ENCODE measurements at places on chromosomes 3 and 15.

- DNase-seq = no peak
Observed at GRCh38 chr3:52742418-52743041, 28.2 kb downstream of the NEK4 start.

DNA sequence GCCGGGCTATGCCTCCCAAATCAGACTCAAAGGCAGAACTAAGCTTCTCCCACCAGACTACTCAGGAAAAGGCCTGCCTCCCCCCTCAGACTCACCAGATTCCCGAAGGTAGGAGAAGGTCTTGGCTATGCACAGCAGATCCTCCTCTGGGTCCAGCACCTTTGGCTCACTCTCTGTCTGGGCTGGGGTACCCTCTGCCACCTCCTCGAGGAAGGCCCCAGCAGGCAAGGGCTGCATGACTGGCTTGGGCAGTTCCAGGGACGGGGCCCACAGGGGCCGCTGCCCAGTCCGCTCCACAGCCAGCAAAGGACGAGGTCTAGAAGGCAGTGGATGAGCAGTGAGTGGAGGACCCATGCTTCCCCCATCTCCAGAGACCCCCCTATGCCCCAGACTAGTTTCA lies 3.3 kb downstream of the CISH start:
- no peak for DNase-seq

GRCh38 chr15:65071381-65071811 lies 3.6 kb upstream of the RASL12 start:
- no peak for DNase-seq

GRCh38 chr3:141877911-141878310 lies 1.5 kb downstream of the ATP1B3 start:
- no peak for DNase-seq

- no peak for DNase-seq
Observed at GRCh38 chr3:4894891-4895530, 84.2 kb upstream of the BHLHE40 start.

DNA sequence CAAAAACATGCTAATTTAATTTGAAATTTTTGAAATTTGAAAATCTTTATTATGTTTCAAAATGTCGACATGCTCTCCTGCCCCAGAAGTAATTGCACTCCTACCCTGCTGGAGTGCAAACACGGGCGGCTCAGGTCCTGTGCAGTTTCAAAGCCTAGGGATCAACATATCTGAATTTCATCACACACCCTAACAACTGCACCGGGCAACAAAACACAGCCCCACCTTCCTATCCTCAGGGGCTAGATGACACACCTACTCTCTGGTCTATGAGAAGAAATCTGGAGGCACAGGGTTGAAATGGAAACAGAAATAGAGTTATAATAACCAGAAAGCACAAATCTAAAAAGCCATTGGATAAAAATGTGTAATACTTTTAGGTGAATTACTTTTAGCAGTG lies 61.4 kb downstream of the BFSP2 start:
- no peak for DNase-seq

DNA sequence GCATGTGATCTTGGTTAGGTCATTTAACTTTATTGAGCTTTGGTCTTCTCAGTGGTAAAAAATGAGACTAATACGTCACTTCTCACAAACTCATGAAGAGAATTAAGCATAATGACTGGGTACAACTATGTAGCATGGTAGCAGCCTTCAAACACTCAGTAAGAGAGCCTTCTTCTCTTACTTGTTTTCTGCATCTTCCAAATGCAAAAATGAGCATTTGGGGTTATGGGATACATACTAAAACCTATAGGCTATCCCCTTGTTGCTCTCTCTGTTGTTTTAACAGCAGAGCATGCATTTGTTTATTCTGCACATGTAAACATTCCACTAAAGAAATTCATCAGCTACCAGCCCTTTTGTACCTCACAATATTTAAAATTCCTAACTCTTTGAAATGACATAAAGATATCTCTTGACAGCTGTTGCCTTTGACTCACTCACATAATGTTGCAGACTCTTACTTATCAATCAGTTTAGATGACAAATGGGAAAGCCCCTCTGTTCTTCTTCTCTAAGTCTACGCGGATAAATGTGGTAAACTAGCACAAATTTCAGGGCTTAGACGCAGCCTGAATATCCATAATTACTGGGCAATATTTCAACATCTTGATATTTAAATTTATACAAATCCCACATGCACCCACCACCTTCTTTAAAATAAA lies 327.3 kb upstream of the SATB1 start:
- no peak for DNase-seq

- peak; percentile 60 for DNase-seq
Observed at GRCh38 chr3:77254967-77255831, 215.3 kb downstream of the ROBO2 start.

DNA sequence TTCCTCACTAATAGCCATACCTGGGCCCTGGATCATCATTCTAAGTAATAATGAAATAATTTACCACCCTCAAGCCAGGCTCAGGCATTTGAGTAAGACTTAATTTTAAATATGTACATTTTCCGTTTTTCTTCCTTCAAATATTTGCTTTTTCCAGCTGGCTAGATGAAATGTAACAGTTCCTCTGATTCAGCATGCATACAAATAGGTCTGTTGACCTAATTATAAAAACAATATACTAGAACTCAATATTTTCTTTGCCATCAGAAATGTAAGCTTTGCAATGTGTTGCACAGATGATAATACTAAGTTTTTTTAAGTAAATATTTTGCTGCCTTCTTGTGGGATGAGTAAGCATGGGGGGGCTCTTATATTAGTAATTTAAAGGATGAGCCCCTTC lies 91.6 kb downstream of the FEZF2 start:
- no peak for DNase-seq

GRCh38 chr15:79455943-79456342 lies 23.8 kb downstream of the MINAR1 start:
- no peak for DNase-seq

GRCh38 chr3:16245609-16246008 lies 19.1 kb downstream of the DPH3 start:
- DNase-seq = no peak

- no peak for DNase-seq
Observed at GRCh38 chr3:177279118-177279815, 82.0 kb upstream of the TBL1XR1 start.
